Putamen (tissue), 1 donor: ENCODE measurements at places on chromosomes 11 and 22.

DNA sequence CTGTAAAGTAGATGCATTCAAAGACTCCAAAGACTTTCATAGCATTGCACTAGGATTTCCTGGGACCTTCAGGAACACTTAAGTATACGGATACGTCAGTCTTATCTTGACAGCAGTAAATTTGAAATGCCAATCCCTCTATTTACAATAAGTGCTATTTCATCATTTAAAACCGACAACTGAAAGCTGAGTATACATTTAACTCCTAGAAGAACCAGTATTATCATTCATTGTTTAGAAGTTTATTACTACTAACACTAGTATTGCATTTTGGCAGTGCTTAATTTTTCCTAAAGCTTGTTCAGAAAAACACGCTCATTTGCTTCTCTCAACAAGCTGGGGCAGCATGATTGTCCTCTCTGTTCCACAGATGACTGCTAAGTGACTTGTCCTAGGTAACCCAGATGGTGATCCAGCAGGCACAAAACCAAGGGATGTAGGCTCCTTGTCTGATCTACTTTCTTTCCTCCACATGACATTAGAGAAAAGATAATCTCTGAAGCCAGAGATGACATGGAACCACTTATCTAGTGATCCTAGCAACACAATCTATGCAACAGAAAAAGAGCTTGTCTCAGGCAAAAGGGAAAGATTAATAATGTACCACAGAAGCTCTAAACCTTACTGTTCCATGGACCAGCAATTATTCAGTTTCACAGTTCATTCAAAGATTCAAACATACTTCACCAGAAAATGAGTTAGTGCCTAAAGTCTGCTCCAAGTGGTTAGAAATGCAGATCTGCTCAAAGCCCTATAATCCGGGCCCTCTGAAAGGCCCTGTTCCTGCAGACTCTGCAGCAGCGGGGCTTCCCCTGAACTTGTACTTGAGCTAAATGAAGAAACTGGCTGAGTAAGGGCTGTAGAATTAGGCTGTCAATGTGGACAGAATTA is 5.2 kb downstream of the MAML2 start:
- peak; percentile 36 for DNase-seq

- no peak for DNase-seq
Observed at GRCh38 chr11:73958521-73959141, 7.8 kb downstream of the DNAJB13 start.

DNA sequence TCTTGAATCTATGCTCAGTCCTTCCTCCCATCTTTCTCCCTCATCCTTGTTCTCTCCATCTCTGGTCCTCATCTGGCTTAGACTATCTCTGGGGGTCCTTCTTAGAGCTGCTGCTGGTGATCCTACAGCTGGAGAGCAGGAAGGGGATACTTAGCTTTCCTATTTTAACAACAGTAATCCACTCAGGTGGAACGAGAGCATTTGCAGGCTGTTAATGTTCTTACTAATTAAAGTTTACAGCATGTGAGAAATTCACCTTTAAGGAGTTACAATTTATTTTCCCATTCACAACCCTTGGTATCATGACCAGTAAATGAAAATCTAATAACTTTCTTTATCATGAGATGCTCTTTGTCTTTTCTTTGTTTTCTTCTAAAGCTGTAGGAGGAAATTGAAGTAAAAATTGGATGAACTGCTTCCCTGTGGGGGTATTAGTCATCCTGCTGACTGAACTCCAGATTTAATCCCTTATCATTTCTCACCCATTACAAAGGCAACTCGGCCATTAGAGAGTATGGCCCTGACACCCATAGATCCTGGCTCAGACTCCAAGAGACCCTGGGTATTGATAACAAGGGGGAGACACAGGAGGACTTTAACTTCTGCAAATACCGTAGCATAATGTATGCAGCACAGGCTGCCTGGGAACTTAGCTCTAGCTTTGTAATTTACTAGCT is 37.6 kb upstream of the MTNR1B start:
- DNase-seq, result no peak

GRCh38 chr11:121341609-121342008 is 49.0 kb downstream of the SC5D start:
- no peak for DNase-seq

DNA sequence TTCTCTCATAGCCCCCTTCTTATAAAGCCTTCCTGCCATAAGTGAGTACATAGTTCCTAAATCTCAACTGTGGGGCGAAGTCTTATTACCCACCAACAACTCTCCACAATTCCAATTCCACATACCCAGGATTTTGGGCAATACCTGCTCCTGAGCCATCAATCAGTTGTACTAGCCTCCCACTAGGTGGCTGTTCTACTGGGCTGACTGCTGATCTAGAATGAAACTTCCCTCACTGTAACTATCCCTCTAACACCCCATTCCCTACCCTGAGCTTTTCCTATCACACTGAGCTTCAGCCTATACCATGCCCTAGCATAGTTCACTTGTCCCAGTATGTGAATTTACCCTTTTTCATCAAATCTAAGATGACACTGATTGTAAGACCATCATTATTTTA is 52.5 kb downstream of the RRAS2 start:
- DNase-seq, result no peak
